H1 (cell line): ENCODE measurements at places on chromosomes 1 and 21. TPM values are rescaled to one million over a fixed set of nuclear protein-coding genes. Genes with fewer than 3 reads are reported as not detected.

DNA sequence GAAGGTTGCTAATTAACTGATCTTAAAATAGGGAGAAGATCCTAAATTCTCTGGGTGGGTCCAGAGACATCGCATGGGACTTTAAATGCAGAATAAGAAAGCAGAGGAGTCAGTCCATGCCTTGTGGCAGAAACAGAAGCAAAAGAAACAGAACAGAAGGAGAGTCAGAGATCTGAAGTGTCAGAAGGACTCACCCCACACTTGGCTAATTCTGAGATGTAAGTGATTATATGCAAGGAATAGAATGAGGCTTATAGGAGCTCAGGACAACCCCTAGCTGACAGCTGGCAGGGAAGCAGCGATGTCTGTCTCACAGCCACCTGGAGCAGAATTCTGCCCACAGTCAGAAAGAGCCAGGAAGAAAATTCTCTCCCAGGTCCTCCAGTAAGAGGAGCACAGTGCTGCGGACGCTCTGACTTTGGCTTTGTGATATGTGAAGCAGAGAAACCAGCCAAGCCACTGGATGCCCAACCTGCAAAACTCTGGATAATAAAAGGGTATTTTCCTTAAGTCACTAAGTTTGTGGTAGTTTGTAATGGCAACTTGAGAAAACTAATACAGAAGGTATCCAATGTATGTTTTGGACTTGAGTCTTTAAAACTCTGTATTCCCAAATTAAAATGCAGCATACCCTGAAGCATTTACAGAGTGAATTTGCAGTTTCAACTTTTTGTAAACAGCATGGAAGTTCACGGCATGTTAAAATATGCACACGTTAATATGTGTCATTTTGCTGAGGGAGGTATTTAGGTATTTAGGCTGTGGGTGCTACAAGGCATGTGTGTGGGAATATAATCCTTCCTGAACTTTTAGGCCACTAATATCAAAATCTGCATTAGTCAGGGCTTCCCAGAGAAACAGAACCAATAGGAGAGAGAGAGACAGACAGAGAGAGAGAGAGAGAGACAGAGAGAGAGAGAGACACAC is 388.5 kb downstream of the PCP4 start:
- no peak overlapping the region for H3K4me3 ChIP-seq
- H3K36me3 ChIP-seq = no peaks in the 10 kb centered on the region
- H3K4me1 ChIP-seq = no peaks in the 10 kb centered on the region
- DNase-seq = no peak
- H3K27me3 ChIP-seq = no peaks in the 10 kb centered on the region

- no peak overlapping the region for H3K4me3 ChIP-seq
- H3K36me3 ChIP-seq = no peaks in the 10 kb centered on the region
- H3K27me3 ChIP-seq = no peaks in the 10 kb centered on the region
Measured at GRCh38 chr1:24119859-24120756, 8.2 kb upstream of the MYOM3 start.

AKR1A1 gene
- 334 and 344 TPM in 2 replicates for total RNA-seq

DMBX1 gene
- 0.30 TPM in 1 of 2 replicates, not detected in the other for total RNA-seq

EFNA3 gene
- 10.8 and 11.6 TPM in 2 replicates for total RNA-seq

- H3K27ac ChIP-seq = no peak overlapping the region
- no peak overlapping the region for H3K4me3 ChIP-seq
- no peaks in the 10 kb centered on the region for H3K4me1 ChIP-seq
Measured at GRCh38 chr1:10287023-10287645, 76.8 kb downstream of the KIF1B start.

PTGER3 gene
- 0.82 and 1.2 TPM in 2 replicates for total RNA-seq

DNA sequence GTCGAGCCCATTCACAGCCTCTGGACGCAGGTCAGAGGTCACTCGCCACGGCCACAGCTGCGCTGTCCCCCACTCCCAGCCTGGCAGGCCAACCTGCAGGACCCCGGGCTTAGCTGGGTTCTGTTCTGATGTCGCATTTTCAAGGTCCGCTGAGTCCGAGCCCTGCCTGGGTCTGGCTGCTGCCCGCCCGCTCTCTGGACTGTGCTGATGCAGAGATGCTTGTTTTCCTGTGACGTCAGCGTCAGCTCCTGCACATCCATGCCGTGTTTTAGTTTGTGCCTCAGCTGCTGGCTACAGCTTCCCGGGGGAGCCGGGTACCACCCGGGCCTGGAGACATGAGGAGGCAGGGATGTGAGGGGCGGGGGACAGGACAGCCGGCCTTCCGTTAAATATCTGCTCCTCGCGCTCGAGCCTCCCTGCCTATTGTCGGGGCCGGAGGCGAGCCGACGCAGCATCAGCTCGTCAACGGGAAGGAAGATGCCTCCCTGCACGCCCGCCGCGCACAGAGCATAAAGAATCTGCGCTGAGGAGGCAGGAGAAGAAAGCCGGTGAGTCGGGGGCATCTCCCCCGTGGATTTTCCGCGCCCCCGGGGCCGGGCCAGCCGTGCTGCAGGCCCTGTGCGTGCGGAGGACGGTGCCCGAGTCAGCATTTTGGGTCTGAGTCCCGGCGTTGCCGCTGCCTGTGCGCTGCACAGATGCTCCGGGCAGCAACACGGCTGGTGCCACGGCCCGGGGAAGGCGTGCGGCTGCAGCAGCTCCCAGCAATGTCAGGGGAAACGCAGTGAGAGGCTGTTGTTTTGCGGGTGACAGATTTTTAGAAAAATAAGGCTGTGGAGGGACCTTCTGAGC is 23.4 kb downstream of the PRKCZ start:
- no peaks in the 10 kb centered on the region for H3K4me1 ChIP-seq
- no peak overlapping the region for H3K27ac ChIP-seq
- no peaks in the 10 kb centered on the region for H3K27me3 ChIP-seq
- no peak for DNase-seq

GRCh38 chr1:29599071-29599470 is 362.7 kb downstream of the PTPRU start:
- H3K4me1 ChIP-seq = no peaks in the 10 kb centered on the region
- DNase-seq = no peak
- H3K27ac ChIP-seq = no peak overlapping the region
- no peaks in the 10 kb centered on the region for H3K27me3 ChIP-seq
- no peaks in the 10 kb centered on the region for H3K36me3 ChIP-seq
- H3K4me3 ChIP-seq = no peak overlapping the region

GRCh38 chr21:38054334-38054733 is 138.1 kb upstream of the KCNJ6 start:
- no peak for DNase-seq
- H3K4me3 ChIP-seq = no peak overlapping the region
- H3K27ac ChIP-seq = no peak overlapping the region
- H3K4me1 ChIP-seq = no peaks in the 10 kb centered on the region
- no peaks in the 10 kb centered on the region for H3K36me3 ChIP-seq

GRCh38 chr1:218964471-218965185 is 209.1 kb upstream of the LYPLAL1 start:
- H3K4me3 ChIP-seq = no peak overlapping the region
- no peak for DNase-seq
- no peaks in the 10 kb centered on the region for H3K36me3 ChIP-seq
- H3K27ac ChIP-seq = no peak overlapping the region

DNA sequence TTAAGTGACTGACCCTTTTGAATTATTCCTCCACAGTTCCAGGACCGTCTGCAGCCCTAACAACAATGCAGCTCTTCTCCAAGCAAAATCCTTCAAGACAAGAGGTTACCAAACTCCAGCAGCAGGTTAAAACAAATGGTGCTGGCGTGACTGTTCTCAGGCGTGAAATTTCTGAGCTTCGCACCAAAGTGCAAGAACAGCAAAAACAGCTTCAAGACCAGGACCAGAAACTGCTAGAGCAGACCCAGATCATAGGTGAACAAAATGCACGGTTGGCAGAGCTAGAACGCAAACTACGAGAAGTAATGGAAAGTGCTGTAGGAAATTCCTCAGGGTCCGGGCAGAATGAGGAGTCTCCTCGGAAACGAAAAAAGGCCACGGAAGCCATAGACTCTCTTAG is 25.7 kb upstream of the DEGS1 start:
- DNase-seq = no peak
- no peak overlapping the region for H3K4me3 ChIP-seq
- H3K4me1 ChIP-seq = no peaks in the 10 kb centered on the region
- H3K27me3 ChIP-seq = no peaks in the 10 kb centered on the region

ADCY10 gene
- not detected in 2 replicates for total RNA-seq

GRCh38 chr1:15155191-15155590 is 1.6 kb downstream of the TMEM51 start:
- no peaks in the 10 kb centered on the region for H3K36me3 ChIP-seq
- H3K27ac ChIP-seq = no peak overlapping the region
- peaks cover 13% of the 10 kb centered on the region for H3K27me3 ChIP-seq
- no peak overlapping the region for H3K4me3 ChIP-seq

DNA sequence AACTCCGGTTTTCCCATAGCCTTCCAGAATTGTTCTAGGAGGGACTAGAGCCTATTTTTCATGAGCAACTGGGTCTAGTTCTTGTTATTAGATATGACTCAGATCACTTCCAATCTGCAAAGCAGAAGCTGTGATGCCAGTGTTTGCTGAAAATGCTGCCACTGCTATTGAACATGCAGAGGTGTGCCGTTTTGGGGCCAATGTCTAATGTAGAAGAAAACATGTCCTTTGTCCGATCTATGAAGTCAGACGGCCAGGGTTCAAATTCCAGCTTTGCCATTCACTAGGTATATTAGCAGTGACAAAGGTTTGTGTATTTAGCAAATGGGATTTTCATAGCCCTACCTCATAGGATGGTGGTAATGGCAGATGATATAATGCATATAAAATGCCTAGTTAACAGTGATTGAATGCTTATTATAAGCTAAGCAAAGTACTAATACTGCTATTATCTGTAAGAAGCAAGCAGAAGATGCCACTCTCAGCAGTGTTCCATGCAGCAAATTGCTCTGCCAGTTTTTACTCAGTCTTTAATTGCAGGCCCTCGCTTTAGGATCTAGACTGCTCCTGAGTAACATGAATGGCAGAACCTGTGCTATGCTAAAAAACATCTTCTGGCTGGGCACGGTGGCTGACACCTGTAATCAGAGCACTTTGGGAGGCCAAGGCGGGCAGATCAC is 40.1 kb upstream of the CXADR start:
- no peak overlapping the region for H3K27ac ChIP-seq
- no peaks in the 10 kb centered on the region for H3K27me3 ChIP-seq
- no peak overlapping the region for H3K4me3 ChIP-seq
- H3K36me3 ChIP-seq = no peaks in the 10 kb centered on the region
- H3K4me1 ChIP-seq = no peaks in the 10 kb centered on the region

CLCA4 gene
- total RNA-seq = not detected in 2 replicates

DNA sequence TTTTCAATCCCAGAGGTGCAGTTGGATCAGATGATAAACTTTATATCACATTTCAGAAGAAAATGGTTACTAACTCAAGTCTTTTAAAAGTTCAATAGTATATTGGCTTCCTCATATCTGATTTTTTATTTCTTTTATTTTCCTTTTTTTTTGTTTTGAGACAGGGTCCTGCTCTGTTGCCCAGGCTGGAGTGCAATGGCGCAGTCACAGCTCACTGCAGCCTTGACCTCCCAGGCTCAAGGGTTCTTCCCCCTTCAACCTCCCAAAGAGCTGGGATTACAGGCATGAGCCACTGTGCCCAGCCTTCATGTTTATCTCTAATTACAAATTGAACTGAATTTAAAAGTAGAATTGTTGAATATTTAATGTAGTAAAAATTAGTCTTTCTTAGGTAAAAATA is 13.9 kb downstream of the FLVCR1 start:
- H3K4me3 ChIP-seq = no peak overlapping the region
- H3K27ac ChIP-seq = no peak overlapping the region
- H3K36me3 ChIP-seq = peaks cover 74% of the 10 kb centered on the region

GRCh38 chr1:167935216-167936067 is 1.0 kb upstream of the DCAF6 start:
- H3K36me3 ChIP-seq = no peaks in the 10 kb centered on the region
- H3K27me3 ChIP-seq = no peaks in the 10 kb centered on the region
- peaks cover 4% of the 10 kb centered on the region; the same call in 1 of the 2 replicates for H3K4me1 ChIP-seq
- peak overlapping the region; percentile 5; the same call in 1 of the 2 replicates for H3K27ac ChIP-seq
- peak overlapping the region; percentile 90 for H3K4me3 ChIP-seq
- DNase-seq = peak; percentile 57

DNA sequence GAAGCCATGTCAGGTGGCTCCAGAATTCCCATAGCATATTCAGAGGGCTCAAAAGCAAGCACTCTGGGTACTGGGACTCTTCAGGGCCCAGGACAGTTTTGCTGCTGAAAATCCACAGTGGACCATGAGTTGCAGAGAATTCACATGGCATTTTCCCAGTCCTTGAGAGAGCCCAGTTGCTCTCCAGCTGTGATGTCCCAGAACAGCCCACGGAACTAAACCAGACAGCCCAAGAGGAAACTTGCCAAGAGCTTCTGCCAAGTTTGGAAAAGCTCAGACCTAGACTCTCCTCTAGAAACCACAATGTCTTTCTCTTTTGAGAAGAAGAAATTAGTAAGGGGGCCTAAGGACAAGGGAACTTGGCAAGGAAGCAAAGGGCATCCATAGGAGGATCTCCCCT is 69.4 kb downstream of the RGS2 start:
- H3K27me3 ChIP-seq = no peaks in the 10 kb centered on the region
- H3K27ac ChIP-seq = no peak overlapping the region
- H3K36me3 ChIP-seq = no peaks in the 10 kb centered on the region
- H3K4me3 ChIP-seq = no peak overlapping the region
- DNase-seq = no peak

- H3K27ac ChIP-seq = peak overlapping the region; percentile 60
- H3K27me3 ChIP-seq = no peaks in the 10 kb centered on the region
- no peaks in the 10 kb centered on the region for H3K36me3 ChIP-seq
- peak overlapping the region; percentile 7; the same call in 1 of the 2 replicates for H3K4me3 ChIP-seq
- peak; percentile 73 for DNase-seq
Measured at GRCh38 chr21:41477641-41478318, 30.2 kb downstream of the TMPRSS2 start.

- no peaks in the 10 kb centered on the region for H3K36me3 ChIP-seq
- DNase-seq = peak; percentile 28
Measured at GRCh38 chr1:29683472-29683871, 447.1 kb downstream of the PTPRU start.

DNA sequence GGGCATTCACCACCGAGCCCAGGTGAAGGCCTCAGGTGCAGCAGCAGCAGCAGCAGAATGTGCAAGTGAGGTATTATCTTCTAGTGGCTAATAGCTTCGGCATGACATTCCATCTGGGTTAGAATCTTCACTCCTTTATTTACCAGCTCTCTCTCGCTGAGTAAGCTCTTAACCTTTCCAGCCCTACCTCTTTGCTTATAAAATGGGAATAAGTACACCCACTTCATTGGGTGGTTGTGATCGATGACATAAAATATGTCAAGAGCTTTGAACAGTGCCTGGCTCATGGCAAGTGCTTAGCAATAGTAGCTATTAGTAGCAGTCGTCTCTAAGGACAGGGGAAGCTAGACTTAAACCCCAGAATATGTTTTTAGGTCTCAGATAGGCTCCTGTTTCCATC is 149.5 kb downstream of the NOS1AP start:
- peaks cover 31% of the 10 kb centered on the region for H3K4me1 ChIP-seq
- no peak overlapping the region for H3K4me3 ChIP-seq
- no peaks in the 10 kb centered on the region for H3K27me3 ChIP-seq
- DNase-seq = no peak
- no peaks in the 10 kb centered on the region for H3K36me3 ChIP-seq

CDC42BPA gene
- total RNA-seq = 26.7 and 28.5 TPM in 2 replicates

- no peaks in the 10 kb centered on the region for H3K36me3 ChIP-seq
- no peaks in the 10 kb centered on the region for H3K4me1 ChIP-seq
- H3K27me3 ChIP-seq = no peaks in the 10 kb centered on the region
- H3K4me3 ChIP-seq = no peak overlapping the region
- no peak overlapping the region for H3K27ac ChIP-seq
Measured at GRCh38 chr1:232704256-232704655, 74.3 kb upstream of the SIPA1L2 start.

GRCh38 chr1:5908461-5909375 is 83.5 kb downstream of the NPHP4 start:
- H3K27me3 ChIP-seq = no peaks in the 10 kb centered on the region
- no peak for DNase-seq
- H3K4me3 ChIP-seq = no peak overlapping the region
- no peak overlapping the region for H3K27ac ChIP-seq
- no peaks in the 10 kb centered on the region; the same call in 1 of the 2 replicates for H3K36me3 ChIP-seq
- H3K4me1 ChIP-seq = no peaks in the 10 kb centered on the region

- DNase-seq = no peak
- no peaks in the 10 kb centered on the region for H3K27me3 ChIP-seq
- no peak overlapping the region for H3K4me3 ChIP-seq
Measured at GRCh38 chr1:86993269-86993985, 79.0 kb downstream of the HS2ST1 start.
